ENCODE measurements at places on chromosomes 5 and 9. TPM values are rescaled to one million over a fixed set of nuclear protein-coding genes. Genes with fewer than 3 reads are reported as not detected.
A peak's percentile ranks its signal among the peaks of the same experiment; 100 is the strongest.

DNA sequence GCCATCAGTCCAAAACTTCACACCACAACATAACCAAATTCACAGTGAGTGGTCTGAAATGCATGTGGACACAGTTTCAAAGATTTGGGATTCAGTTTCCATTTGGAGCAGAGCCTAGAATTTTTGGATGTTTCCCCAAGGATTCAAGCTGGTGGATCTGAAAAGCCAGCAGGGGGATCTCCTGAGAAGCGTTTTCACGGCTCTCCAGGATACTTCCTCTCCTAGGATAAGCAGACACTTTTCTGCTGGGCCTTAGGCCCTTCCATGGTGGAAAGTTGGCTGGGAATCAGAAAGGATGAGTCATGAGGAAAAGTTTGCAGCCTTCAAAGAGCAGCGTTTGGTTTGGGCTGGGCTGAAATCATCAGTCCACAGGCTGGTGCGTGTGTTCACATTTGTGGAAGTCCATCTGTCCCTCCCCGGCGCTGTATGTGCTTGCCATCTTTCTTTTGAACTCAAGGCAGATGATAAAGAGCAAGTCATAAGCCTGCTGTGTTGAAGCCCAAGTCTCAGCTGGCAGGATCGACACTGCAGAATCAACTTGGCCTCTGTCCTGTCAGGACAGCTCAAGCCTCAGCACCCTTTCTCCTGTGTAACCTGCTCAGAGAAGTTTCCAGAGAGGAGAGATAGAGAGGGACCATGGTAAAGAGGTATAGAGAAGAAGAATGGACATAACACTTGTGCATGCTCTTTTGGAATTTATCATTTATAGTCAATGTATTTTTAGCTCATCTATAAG lies 152.6 kb upstream of the MSX2 start:
- DNase-seq = peak; percentile 81
- no peak overlapping the region for H3K4me3 ChIP-seq
- H3K27me3 ChIP-seq = no peaks in the 10 kb centered on the region
- H3K27ac ChIP-seq = peak overlapping the region; percentile 51
- no peaks in the 10 kb centered on the region for H3K36me3 ChIP-seq

DNA sequence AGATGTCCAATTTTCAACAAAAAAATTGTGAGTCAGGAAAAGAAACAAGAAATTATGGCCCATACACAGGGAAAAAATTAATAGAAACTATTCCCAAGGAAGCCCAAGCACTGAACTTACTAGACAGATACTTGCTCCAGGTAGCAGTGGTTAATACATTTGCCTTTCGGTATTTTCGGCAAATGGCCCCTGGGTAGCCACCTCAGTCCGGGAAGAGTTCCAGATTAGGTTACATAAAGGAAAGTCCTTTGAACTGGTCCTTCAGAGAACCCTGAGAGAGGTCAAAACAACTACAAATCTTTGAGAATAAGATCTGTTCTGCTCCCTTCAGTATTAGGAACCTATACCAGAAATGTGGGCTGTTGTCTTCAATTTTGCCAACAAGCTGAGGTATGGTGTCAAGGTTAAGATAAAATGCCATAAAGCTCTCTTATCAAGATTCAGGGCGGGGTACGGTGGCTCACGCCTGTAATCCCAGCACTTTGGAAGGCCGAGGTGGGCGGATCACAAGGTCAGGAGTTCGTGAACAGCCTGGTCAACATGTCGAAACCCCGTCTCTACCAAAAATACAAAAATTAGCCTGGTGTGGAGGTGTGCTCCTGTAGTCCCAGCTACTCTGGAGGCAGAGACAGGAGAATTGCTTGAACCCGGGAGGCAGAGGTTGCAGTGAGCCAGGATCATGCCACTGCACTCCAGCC lies 343.4 kb downstream of the CWC27 start:
- no peaks in the 10 kb centered on the region for H3K27me3 ChIP-seq
- H3K27ac ChIP-seq = no peak overlapping the region
- no peak overlapping the region for H3K4me3 ChIP-seq
- no peaks in the 10 kb centered on the region for H3K4me1 ChIP-seq

GRCh38 chr5:61576556-61576955 lies 244.5 kb downstream of the ZSWIM6 start:
- H3K4me3 ChIP-seq = no peak overlapping the region
- no peak overlapping the region for H3K27ac ChIP-seq
- no peaks in the 10 kb centered on the region for H3K36me3 ChIP-seq
- DNase-seq = no peak
- no peaks in the 10 kb centered on the region for H3K27me3 ChIP-seq

DNA sequence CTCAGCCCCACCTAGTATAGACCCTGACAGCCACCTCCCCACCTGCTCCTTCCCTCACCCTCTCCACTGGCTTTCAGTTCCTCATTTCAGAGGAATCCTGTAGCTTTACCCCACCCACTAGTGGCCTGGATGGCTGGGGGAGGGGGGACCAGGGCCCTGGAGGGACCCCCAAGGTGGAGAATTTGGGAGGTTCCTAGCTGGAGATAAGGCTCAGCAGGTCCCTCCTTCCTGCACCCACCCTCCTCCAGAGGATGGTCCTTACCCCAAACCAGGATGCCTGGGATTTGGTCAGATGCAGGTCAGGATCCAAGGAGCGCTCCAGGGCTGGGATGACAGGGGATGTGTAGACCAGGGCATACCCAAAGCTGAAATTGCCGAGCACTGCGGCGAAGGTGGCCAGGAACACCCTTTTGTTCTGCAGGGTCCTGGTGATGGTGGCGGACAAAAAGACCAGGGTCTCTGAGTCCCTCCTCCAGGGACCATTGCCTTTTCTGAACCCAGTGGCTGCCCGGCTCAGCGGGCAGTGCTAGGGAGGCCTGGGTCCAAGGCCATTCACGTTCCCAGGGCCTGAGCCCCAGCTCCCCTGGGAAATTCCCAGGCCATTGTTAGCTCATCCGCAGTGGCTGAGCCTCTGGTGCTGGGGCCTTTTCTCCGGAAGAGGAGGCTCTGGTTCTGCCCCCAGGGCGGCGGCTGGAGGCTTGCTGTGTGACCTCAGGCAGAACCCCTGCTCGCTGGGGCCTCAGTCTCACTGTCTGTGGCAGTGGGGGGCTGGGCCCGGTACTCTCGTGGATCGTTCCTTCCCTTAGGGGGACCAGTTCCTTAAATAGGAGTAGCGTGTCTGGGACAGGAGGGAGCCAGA lies 678 bp downstream of the SLC2A6 start:
- peak overlapping the region; percentile 71 for H3K27ac ChIP-seq
- no peaks in the 10 kb centered on the region for H3K36me3 ChIP-seq
- H3K27me3 ChIP-seq = no peaks in the 10 kb centered on the region
- no peak for DNase-seq

DNA sequence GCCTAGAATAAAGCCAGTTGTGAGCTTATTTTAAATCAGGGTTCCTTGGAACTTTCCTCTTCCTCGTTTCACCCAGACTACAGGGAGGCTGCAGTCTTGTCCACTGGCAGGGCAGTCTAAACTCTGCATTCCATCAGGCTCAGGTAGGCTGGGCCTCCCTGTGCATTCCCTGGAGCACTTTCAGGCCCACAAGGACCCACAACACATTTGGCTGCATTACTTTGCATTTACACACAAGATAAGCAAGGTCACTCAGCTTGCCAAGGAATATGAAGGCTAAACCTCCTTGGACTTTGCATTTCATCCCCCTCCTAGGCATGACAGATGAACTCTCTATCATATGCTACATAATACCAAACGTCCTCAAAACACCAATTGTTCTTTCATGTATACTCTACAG lies 104.2 kb downstream of the MARCHF3 start:
- H3K36me3 ChIP-seq = no peaks in the 10 kb centered on the region
- no peaks in the 10 kb centered on the region for H3K27me3 ChIP-seq
- H3K4me3 ChIP-seq = no peak overlapping the region
- no peak for DNase-seq

- DNase-seq = no peak
- no peaks in the 10 kb centered on the region for H3K4me1 ChIP-seq
- H3K27ac ChIP-seq = no peak overlapping the region
- H3K4me3 ChIP-seq = no peak overlapping the region
- H3K36me3 ChIP-seq = no peaks in the 10 kb centered on the region
Measured at GRCh38 chr5:57054671-57055070, 102.7 kb upstream of the MIER3 start.

- no peak overlapping the region for H3K27ac ChIP-seq
- H3K27me3 ChIP-seq = no peaks in the 10 kb centered on the region
- no peak for DNase-seq
- no peaks in the 10 kb centered on the region for H3K36me3 ChIP-seq
Measured at GRCh38 chr9:6614489-6614888, 31.0 kb downstream of the GLDC start.

DNA sequence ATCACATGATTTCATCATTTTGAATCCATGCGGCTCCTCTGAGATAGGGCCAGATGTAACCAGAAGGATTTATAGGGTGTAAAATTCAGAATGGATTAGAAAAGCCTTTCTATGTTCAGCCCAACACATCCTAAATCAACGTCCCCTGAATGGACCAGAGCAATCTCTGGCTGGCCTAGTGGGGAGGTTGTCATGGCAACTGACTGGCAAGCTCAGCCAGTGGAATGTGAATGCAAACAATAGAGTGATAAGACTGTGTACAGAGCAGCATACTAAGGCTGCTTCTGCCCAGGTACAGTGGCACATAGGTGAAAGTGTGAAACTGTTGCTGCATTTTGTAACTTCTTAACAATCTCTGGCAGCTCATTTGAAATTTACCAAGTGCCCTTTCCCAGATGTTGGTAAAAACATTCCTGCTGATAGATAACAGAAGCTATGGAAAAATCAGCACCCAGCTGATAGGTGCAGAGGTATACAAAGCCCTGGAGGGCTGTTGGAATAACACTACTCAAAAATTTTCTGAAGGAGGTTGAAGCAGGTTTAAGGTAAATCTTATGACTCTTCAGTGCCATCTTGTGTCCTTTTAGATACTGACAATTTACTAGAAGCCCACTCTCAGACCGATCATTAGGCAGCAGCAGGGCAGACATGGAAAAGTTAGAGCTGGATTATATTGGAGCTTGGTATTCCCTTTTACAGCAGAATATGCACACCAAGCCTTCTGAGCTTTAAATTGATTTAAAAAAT lies 267.2 kb downstream of the RAB3C start:
- H3K27ac ChIP-seq = no peak overlapping the region
- no peak for DNase-seq
- H3K4me3 ChIP-seq = no peak overlapping the region
- no peaks in the 10 kb centered on the region for H3K27me3 ChIP-seq
- no peaks in the 10 kb centered on the region for H3K4me1 ChIP-seq
- no peaks in the 10 kb centered on the region for H3K36me3 ChIP-seq

DNA sequence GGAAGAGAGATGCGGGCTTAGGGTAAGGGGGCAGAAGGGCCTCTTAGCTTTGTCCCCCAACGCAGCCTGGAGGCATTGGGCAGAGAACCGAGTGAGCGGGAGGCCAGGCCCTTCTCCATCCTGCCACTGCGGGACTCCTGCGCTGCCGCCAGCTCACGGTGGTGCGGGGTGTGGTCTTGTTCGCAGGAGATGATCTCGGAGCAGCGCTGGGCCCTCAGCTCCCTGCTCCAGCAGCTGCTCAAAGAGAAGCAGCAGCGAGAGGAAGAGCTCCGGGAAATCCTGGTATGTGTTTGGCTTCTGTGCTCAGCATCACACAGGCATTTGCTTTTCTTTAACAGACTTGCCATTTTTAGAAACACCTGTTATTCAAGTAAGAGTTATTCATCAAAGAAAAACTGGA lies 41.3 kb downstream of the LRSAM1 start:
- H3K27ac ChIP-seq = no peak overlapping the region
- H3K27me3 ChIP-seq = no peaks in the 10 kb centered on the region
- H3K36me3 ChIP-seq = peaks cover 86% of the 10 kb centered on the region
- H3K4me1 ChIP-seq = peaks cover 33% of the 10 kb centered on the region

GRCh38 chr5:179266291-179267070 lies 78.8 kb downstream of the ADAMTS2 start:
- DNase-seq = peak; percentile 66
- H3K27ac ChIP-seq = peak overlapping the region; percentile 92
- H3K27me3 ChIP-seq = no peaks in the 10 kb centered on the region

DNA sequence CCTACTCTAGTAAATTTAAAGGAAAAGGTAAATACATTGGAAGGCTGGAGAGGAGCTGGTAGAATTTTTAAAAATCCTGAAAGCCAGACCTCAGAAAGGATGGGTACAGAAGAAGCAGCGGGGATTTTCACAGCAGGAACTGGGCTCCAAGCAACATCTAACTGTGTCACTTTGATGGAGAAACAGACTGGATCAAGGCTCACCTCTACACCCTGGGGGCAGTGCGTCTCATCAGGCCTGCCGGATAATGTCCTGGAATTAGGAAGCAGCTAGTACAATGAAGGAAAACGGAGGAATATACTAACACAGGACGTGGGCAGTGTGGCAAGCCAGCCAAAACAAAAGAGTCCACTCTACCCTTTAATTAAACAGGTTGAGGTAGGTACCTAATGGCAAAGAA lies 463.6 kb downstream of the TAF11L14 start:
- no peaks in the 10 kb centered on the region for H3K27me3 ChIP-seq
- H3K4me1 ChIP-seq = no peaks in the 10 kb centered on the region
- no peak overlapping the region for H3K27ac ChIP-seq
- no peak overlapping the region for H3K4me3 ChIP-seq
- H3K36me3 ChIP-seq = no peaks in the 10 kb centered on the region
- no peak for DNase-seq

- H3K27me3 ChIP-seq = no peaks in the 10 kb centered on the region
- H3K27ac ChIP-seq = no peak overlapping the region
- no peaks in the 10 kb centered on the region for H3K36me3 ChIP-seq
- no peak overlapping the region for H3K4me3 ChIP-seq
- DNase-seq = no peak
Measured at GRCh38 chr9:131875828-131876485, 136.1 kb upstream of the RAPGEF1 start.

DNA sequence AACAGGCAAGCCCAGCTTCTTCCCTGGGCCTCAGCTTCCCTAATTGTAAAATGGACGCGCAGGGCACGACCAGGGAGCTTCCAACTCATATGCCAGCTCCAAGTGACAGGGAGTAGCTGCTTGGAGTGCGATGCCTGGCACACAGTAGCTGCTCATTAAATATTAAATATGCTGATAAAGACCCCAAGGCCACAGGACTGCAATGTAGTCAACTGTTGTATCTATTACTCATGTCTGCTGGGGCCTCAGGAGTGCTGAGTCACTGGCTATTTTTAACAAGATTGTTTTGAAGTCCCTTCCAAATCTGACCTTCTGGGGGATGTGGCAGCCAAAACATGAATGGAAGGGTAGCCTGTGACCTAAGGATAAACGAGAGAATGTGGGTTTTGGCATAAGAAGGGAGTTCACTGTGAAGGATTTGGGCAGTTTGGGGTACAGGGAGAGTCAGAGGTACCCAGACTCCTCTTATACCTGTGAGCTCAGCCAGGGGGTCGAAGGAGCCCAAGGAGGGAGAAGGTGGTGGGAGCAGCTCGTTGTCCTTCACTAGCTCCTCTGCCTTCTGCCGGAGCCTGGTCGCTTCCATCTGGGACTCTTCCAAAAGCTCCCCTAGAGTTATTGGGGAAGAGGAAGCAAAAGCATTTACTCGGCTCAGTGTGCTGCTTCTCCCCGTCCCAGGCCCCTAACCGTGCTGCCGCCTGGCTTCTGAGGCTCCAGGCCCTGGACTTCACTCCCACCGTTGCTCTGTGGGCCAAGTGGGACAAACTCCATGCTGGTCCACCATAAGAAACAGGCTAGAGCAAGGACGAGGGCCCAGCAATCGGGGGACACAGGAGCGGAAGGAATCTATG lies 17.5 kb downstream of the TNIP1 start:
- H3K27ac ChIP-seq = peak overlapping the region; percentile 48
- no peaks in the 10 kb centered on the region for H3K36me3 ChIP-seq
- no peak overlapping the region for H3K4me3 ChIP-seq
- H3K4me1 ChIP-seq = peaks cover 83% of the 10 kb centered on the region
- H3K27me3 ChIP-seq = no peaks in the 10 kb centered on the region
- no peak for DNase-seq

ACOT12 gene
- polyA plus RNA-seq = 0.09 TPM

MTMR12 gene
- polyA plus RNA-seq = 6.5 TPM

LOX gene
- 2.3 TPM for polyA plus RNA-seq

ANKRD18B gene
- polyA plus RNA-seq = not detected

SEC61B gene
- polyA plus RNA-seq = 286 TPM

SLC34A3 gene
- polyA plus RNA-seq = not detected
